ENCODE measurements at places on chromosomes 13 and 19. TPM values are rescaled to one million over a fixed set of nuclear protein-coding genes. Genes with fewer than 3 reads are reported as not detected.

STOML3 gene
- total RNA-seq: not detected

CGB7 gene
- 0.72 TPM for total RNA-seq

CUL4A gene
- total RNA-seq: 69.4 TPM

CCDC194 gene
- total RNA-seq: not detected

CAB39L gene
- 12.6 TPM for total RNA-seq

USHBP1 gene
- not detected for total RNA-seq

SPINT2 gene
- 0.48 TPM for total RNA-seq

MIA gene
- total RNA-seq: 12.6 TPM

SIGLEC8 gene
- total RNA-seq: not detected

FFAR3 gene
- not detected for total RNA-seq

OBI1 gene
- total RNA-seq: 15.0 TPM

PRKD2 gene
- total RNA-seq: 14.6 TPM

KANK3 gene
- total RNA-seq: not detected

- DNase-seq: peak; percentile 48
These were observed 9.3 kb downstream of the IRF2BP1 start for GRCh38 chr19:45876411-45877197.

DNA sequence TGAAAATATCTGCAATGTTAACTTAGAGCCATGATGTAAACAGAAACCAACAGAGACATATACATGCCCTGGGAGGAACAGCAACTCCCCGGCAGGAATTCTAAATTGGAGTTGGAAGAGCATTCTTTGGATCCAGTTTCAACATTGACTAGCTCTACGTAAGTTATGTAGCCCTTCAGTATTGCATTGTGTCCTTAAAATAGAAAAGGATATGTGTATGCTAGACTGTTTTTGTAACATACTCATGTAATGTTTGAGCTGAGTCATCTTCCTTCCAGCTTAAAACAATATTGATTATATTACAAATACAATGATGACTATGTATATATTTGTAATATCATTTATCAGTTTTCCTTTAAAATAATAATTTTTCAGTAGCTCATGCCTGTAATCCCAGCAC, 1422.2 kb upstream of the PCDH20 start:
- no peak for DNase-seq

- peak; percentile 34 for DNase-seq
These were observed 89.5 kb upstream of the RFC3 start for GRCh38 chr13:33728271-33729037.

- no peak for DNase-seq
These were observed 4.2 kb upstream of the ISYNA1 start for GRCh38 chr19:18441804-18442788.

DNA sequence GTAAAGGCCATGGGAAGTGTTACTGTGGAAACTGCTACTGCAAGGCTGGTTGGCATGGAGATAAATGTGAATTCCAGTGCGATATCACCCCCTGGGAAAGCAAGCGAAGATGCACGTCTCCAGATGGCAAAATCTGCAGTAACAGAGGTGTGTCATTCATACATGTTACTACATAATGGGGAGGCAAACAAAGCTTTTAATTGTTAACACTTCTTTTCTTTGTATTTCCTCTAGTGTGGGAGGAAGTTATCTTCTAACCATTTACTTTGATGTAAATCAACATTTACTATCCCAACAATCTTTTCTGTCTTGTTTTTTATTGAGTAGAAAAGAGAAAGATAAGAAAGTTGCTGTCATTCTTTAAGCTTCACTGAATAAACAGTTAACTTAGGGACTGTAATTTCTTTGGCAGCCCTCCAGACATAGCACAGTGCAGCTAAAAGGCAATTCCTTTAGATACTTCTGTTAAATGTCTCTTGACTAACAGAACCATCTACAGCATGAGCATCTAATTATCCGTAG, 126.9 kb downstream of the ITGBL1 start:
- peak; percentile 75 for DNase-seq

DNA sequence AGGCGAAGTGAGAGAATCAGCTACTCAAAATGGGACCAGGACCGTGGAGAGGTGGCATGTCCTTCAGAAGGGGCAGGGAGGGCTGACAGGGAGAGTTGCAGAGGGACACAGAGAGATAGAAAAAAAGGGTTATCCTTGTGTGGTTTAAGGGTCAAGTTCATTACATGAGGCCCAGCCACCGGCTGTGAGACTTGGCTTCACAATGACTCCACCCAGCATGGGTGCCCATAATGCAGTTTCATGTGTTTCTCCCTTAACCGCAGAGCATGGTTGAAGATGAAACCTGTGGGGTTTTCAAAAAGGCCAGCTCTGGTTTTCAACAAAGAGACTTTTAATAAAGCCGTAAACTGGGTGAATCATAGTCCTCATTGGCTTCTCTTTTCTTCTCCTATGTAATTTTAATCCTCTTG, 164.6 kb downstream of the KLF5 start:
- peak; percentile 32 for DNase-seq

GRCh38 chr19:30327331-30327730, 44.9 kb upstream of the ZNF536 start:
- DNase-seq: no peak

DNA sequence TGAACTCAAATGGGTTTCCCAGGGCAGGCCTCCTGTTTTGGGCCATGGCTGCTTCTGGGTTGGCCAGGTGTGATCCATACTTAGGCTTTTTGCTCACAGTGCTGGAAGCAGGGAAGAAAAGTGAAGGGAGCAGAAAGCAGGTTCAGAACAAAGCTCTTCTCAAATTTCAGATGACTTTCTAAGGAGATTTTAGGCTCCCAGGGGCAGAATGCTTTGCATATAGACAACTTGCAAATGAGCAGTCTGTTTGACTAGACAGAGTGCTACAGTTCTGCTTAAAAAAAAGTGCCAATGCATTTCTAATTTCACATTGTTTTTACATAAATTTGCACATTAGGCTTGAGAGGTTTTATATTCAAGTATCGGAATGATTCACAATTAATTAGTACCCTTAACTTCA, 2.6 kb upstream of the SLC10A2 start:
- DNase-seq: no peak

- peak; percentile 99 for DNase-seq
These were observed 1.8 kb upstream of the ANGPTL4 start for GRCh38 chr19:8361921-8362793.

- DNase-seq: no peak
These were observed 277.3 kb downstream of the ATP8A2 start for GRCh38 chr13:25649001-25649633.

GRCh38 chr13:80979035-80979641, 638.2 kb upstream of the SPRY2 start:
- DNase-seq: peak; percentile 43

DNA sequence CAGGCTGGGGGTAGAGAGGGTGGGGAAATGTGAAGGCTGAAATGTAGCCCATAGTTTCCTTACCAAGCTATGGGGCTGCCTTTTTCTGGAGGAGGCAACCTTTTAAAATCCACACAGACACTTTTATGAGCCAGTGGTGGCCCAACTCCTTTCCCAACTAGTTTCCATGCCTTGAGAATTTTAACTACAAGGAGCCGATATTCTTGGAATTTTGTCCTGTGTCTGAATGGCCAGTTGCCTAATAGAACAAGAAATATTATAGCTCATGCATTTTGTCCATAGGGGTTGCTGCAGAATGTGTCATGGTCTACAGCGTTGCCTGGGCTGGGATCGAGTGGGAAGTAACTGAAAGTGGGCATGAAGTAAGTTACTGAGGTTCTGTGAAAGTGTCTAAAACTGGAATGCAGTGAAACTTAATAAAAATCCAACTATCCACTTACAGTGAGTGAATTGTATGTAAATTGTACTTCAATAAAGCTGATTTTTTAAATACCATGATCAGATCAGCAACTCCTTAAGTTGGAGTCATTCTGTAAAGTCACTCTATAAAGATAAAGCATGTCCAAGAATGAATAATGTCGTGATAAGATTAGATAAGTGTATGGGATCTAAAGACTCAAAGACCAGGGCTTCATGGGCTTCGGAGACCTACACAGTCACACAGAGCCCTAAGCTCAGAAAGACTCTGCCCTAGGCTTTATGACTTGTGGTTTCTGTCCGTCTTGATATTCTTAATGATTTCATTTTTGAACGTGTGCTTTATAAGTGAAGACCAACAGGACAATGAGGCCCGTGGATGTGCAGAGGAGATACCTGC, 122.6 kb upstream of the FNDC3A start:
- DNase-seq: peak; percentile 9

DNA sequence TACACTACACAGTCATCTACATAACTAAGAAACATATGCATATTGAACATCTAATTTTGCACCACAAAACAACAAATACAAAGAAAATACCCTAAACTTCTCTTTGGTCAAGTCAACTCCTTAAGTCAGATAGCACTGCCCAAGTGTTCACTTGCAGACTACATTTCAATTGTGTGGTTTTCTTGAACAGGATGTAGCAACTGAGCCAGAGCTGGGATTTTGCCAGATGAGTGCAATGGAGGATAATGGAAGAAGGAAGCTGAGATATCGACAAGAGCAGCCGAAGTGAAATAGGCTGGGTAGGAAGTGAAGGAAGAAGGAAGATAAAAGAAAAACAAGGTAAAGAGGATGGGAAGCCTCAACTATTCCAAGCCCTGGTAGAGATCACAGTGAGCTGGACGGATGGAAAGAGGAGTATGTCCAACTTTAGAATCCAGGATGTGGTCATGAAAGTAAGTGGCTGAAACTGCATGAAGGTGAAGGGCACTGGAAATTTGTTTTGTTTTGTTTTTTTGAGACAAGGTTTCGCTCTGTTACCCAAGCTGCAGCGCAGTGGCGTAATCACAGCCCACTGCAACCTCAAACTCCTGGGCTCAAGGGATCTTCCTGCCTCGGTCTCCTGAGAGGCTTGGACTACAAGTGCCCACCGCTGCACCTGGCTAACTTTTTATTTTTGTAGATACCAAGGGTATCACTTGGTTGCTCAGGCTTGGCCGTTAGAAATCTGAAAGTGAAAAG, 15.0 kb downstream of the NUFIP1 start:
- peak; percentile 70 for DNase-seq

DNA sequence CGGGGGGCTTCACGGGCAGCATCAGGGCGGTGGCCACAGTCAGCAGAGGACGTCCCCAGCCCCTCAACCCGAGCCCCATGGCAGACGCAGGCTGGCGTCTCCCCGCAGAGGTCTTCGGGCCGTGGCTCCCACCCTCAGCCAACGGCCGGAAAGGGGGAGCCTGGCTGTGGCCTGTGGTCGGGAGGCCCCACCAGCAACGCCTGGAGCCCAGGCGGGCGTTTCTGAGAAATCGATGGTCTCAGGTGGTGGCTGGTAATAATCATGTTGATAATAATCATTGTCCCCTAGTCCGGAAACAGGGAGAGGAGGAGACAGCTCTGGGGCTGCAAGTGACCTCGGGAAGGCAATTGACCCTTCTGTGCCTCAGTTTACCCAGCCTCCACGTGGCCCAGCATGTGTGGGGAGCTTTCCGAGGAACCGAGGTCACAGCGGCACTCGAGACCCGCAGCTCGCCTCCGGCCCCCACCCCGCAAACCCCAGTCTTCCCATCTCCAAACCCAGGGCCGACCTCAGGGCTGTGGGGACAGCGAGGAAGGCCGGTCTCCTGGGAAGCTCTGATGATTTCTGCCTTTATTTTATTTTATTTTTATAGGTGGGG, at the start of gene PRSS57:
PRSS57 (minus strand) TSS at position 101 of the 598 bp plus-strand sequence; CDS start at position 79, 22 bp downstream.
- no peak for DNase-seq

DNA sequence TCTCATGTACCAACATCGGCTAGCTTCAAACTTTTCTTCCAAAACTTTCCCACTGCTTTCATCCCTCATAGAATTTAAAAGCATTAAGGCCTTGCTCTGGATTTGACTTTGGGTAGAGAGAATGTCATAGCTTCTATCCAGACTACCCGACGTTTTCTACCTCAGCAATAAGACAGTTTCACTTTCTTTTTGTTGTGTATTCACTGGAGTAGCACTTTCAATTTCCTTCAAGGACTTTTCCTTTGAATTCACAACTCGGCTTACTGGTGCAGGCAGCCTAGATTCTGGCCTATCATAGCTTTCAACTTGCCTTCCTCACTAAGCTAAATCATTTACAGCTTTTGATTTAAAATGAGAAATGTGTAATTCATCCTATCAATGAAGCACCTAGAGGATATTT, 420.4 kb upstream of the GPC6 start:
- peak; percentile 66 for DNase-seq

DNA sequence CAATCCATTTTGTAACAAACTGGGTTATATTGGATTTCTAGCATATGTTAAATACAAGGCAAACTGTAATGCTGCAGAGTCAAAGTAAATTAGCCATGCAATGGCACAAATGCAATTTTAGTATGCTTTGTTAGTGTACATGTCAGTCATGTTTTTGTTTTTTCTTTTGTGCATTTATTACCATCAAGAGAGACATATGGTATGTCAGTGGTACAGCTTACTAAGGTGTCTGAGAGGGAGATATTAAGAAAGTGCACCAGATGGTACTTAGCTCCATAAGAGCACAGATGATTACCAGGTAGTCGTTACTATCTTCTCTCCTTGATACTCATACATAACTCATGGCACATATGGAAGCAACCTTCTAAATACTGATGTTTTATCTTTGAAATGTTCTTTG, 550.3 kb downstream of the GPC5 start:
- no peak for DNase-seq

- no peak for DNase-seq
These were observed 193.5 kb downstream of the UQCRFS1 start for GRCh38 chr19:29019403-29019802.

DNA sequence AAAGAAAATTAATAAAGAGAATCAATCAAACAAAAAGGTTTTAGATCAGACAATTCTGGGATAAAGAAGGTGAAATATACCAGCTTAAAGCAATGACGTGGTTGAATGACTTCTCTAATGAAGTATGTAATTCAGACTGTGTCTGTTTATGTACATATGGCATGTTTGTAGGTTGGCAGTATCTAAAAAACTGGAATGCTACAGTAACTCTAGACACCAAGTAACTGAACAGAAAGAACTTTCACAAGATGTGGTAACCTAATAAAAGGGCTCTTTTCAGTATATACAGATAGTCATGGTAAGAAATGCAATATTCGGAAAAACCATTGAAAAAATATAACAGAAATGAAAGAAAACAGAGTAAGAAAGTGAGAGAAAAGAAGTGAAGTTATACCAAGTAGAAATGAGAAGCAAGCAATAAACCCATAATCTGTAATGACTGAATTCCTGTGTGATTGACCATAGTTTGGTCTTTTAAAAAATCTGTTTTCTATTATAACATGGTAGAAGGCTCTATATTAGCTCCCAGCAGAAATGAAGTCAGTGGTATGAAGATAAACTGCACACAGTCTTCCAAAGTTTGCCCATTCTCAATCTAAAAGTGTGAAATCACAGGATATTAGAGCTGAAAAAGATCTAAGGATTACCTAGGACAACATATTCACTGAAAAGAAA, 31.4 kb downstream of the ELF1 start:
- DNase-seq: no peak

- no peak for DNase-seq
These were observed 8.1 kb upstream of the ZNF579 start for GRCh38 chr19:55588738-55589137.

DNA sequence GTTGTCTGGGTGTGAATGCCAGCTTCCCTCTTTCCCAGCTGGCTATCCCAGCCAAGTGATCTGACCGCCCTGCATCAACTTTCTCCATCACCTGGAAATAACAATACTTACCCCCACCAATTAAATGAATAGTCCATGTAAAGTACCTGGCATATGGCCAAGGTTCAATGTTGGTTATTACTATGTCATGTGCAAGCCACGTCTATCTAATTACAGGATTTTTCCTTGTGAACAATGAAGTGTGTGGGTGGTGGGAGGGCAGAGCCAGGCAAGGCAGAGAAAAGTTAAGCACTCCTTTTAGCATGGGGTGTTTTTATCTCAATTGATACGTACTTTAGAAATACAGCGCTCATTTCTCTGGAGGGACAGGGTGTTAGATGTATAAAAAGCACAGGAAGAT, 121.1 kb downstream of the NHLRC3 start:
- no peak for DNase-seq
